ENCODE measurements at places on chromosomes 3 and 15. TPM values are rescaled to one million over a fixed set of nuclear protein-coding genes. Genes with fewer than 3 reads are reported as not detected.

The CAMP gene
- total RNA-seq, result not detected

GRCh38 chr15:67127965-67128364 lies 62.6 kb downstream of the SMAD3 start:
- peak overlapping the region; percentile 97 for H3K27ac ChIP-seq
- DNase-seq, result peak; percentile 69
- no peaks in the 10 kb centered on the region for H3K27me3 ChIP-seq
- no peak overlapping the region for H3K4me3 ChIP-seq
- H3K36me3 ChIP-seq, result no peaks in the 10 kb centered on the region

The NUP210 gene
- total RNA-seq, result 9.5 TPM

The MUC4 gene
- total RNA-seq, result 0.26 TPM

- no peak overlapping the region for H3K4me3 ChIP-seq
- no peaks in the 10 kb centered on the region for H3K36me3 ChIP-seq
- H3K4me1 ChIP-seq, result no peaks in the 10 kb centered on the region
- no peak for DNase-seq
- no peaks in the 10 kb centered on the region for H3K27me3 ChIP-seq
- no peak overlapping the region for H3K27ac ChIP-seq
These were observed 4.9 kb downstream of the MESP2 start for GRCh38 chr15:89781055-89781454.
